AML-193 (cell line): ENCODE measurements at places on chromosomes 7 and 10.

DNA sequence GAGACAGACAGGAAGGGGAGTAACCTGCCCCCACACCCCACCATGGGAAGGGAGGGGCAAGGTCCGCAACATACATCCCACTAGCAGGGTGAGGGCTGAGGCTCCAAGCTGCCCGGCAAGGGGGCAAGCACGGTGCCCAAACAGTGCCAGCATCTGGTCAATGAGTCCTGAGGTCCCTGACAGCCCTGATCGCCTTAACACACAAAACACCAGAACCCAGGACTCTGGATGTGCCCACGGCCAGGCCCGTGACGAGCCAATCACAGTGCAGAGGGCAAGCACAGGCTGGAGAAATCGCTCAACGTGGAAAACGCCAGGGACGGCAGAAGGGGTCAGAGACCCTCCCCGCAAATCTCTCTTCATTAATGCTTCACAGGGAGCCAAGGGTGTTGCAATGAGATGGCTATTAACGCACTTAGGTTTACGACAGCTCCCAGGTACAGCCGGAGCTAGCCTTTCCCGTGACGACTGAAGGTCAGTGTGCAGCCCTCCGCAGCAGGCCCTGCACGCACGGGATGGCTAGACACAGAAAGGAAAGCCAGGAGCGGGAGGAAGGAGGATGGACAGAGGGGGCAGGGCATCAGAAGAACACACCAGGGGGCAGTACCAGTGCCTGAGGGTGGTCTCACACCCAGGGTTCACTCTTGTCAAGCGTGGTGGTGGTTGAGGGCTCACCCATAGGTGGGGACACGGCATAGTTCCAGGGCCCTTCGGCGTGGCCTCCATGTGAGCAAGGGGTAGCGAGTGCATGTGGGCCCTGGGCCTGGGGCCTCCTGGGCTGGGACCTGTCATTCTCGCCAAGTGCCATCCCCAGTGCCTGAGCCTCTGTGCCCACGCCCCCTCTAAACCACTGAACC, 220.5 kb downstream of the MAD1L1 start:
- DNase-seq: no peak

DNA sequence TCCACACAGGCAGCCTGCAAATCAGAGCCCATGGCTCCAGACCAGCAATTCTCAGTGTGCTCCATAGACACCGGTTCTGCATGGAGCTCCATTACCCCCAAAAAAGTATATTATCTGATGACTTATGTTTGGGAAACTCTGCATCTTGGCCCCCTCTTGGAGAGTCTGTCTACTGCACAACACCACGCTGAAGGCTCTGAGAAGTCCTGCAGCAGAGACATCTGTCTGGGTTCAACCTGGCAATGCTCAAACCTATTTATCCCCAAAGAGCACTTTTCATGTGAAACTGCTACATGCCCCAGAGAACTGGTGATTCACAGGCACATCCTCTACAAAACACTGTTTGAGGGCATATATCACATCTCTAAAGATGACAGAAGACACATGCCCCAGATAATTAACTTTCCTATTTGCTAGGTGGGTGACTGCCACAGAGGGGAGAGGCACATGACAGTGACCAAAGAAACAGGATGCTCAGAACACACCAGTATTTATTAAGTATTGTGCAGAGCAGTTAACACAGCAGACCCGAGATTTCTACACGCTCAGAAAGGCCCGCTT, 83.8 kb downstream of the DLG5 start:
- DNase-seq: no peak

GRCh38 chr7:91280185-91280584, 16.0 kb downstream of the FZD1 start:
- no peak for DNase-seq

DNA sequence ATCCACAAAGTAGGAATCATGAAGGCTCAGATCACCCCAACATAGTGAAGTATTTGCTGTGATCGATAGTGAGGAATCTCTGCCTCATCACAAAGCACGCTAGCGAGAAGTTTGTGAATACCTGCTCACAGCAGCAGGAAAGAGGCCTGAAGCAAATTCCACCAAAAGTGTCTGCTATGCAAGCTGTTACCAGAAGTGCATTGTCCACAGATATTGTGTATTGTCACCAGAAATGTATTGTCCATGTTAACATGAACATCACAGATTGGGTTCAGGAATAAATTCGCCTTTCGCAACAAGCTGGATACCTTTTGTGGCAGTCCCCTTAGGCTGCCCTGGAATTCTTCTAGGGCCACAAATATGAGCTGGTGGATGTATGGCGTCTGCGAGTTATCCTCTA, 127.9 kb downstream of the MARCHF5 start:
- no peak for DNase-seq
